Activated T-helper 17 cell treated with anti-CD3 and anti-CD28 coated beads, Interleukin-2, amount 50 U/mL, for 72 hours (primary cell): ENCODE measurements at places on chromosomes 1 and 21. TPM values are rescaled to one million over a fixed set of nuclear protein-coding genes. Genes with fewer than 3 reads are reported as not detected.

DNA sequence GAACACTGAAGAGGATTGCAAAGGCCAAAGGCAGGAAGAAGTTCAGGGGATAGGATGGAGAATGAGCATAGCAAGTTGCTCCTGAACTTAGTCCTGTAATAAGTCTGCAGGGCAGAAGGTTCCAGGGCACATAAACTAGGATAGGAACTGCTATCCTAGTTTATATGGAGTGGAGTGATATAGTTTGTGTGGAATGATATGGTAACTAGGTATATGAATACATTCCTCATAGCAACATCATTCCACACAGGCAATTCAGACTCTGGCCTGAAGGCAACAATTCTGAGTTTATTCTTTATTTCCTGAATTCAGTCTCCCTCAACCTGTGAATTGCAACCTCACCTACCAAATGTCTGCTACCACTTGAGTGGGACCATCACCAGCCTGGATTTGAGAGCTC lies 154.9 kb upstream of the GREM2 start:
- no peak for ATAC-seq

DNA sequence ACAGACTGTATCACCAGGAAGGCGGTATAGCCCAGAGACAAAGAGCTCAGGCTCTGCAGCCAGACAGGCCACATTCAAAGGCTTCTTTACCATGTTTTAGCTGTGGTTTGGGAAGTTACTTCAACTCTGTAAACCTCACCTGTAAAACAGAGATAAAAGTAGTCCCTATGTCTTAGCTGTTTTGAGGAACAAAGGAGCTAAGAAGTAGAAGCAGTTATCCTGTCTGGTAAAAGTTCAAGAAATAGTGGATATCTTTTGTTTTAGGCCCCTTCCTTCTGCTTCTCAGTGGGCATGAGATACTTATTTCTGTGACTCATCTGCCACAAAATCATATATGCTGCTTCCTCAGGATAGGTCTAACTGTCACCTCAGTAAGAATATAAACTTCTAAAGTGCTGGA lies 6.5 kb downstream of the CD34 start:
- no peak for ATAC-seq

DNA sequence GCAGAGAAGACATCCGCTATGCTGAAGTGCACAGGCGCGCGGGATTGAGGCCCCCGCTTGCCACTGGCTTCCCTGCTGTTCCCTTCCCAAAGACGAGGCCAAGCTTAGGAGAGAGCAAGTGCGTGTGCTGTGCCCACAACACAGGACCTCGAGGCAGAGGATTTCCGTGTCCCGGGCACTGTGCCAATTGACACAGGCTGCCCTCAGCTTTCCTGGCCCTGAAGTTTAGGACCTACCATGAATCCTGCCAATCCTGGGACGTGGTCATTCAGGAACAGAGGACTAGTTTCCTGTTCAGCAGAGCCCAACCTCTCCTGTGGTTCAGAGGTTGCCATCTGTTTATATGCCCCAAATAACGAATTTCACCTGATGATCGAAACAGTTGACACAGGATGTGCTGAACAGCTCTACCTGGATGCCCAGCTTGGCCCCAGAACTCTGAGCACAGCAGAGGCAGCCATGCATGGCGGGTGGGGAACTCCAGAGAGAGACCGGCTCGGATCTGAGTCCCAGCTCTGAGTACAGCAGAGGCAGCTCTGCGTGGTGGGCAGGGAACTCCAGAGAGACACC lies 22.0 kb downstream of the SLC37A1 start:
- ATAC-seq, result no peak

- ATAC-seq, result no peak
These were observed 7.6 kb downstream of the DNMT3L start for GRCh38 chr21:44253832-44254710.

DNA sequence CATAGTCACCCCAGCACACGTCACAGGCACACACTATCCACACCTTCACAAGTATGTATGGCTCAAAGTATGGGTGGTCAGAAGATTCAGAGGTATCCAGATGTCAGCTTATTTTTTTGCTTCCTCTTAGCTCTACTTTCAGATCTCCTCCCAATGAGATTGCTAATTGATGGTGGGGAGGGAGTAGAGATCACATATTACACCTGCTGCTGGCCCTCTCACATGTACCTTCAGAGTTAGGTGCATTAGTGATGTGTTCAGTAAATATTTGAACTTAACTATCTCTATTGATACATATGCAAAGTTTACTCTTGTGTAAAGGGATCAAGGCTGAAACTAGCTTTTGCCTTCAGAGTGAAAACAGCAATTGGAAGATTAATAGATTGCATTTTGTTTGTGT lies 262.6 kb downstream of the PCP4 start:
- ATAC-seq, result no peak

GRCh38 chr1:63821091-63822005 lies 47.5 kb downstream of the ROR1 start:
- ATAC-seq, result no peak

GNPAT gene
- total RNA-seq, result 41.9 TPM

SERPINC1 gene
- 0.77 TPM for total RNA-seq

- no peak for ATAC-seq
These were observed 1.7 kb downstream of the EGLN1 start for GRCh38 chr1:231420299-231420958.

- ATAC-seq, result no peak
These were observed 71.4 kb upstream of the GCLM start for GRCh38 chr1:93980320-93981273.

GRCh38 chr1:7437608-7438395 lies 333.3 kb upstream of the VAMP3 start:
- ATAC-seq, result no peak

GRCh38 chr1:29453502-29454240 lies 217.3 kb downstream of the PTPRU start:
- ATAC-seq, result no peak

DNA sequence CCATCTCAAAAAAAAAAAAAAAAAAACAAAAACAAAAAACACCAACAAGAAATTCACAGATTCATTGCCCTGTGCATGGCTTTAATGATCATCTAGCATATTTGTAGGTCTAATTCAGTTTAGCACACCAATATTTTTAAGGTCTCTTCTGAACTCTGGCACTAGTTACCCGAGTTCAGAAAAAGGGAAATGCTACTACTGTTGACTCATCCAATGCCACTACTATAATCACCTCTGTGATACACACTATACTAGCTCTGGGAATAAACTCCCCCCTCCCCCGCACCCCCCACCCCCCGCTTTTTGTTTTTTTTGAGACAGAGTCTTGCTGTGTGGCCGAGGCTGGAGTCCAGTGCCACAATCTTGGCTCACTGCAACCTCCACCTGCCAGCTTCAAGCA lies 55.6 kb downstream of the FBXO42 start:
- no peak for ATAC-seq

DNA sequence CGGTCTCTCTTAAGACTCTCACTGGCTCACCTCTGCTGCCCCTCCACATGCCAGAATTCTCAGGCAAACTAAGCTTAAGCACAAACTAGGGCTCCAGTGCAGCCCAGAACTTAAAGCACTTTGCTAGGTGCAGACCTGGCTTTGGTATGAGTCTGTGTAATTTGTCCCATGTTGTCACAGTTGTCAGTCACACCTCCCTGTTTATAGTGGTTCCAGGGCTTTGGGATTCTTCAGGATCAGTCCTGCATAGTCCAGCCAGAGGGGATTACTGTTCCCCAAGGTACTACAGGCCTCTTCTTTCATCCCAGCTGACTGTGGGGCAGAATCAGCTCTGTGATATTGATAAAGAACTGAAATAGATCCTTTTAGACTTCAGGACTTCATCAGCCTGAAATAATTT lies 105.0 kb upstream of the UBE2U start:
- ATAC-seq, result no peak

DNA sequence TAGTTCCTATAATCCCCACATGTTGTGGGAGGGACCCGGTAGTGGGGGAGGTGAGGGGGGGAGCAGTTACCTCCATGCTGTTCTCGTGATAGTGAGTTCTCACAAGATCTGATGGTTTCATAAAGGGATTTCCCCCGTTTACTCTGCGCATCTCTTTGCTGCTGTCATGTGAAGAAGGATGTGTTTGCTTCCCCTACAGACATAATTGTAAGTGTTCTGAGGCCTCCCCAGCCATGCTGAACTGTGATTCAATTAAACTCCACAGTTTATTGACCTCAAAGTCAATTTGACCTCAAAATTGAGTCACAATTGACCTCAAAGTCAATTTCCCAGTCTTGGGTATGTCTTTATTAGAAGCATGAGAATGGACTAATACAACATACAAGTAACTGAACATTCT lies 19.7 kb downstream of the DPH5 start:
- peak; percentile 61 for ATAC-seq

SLC35E2B gene
- 38.5 TPM for total RNA-seq

- peak; percentile 33 for ATAC-seq
These were observed 31.7 kb downstream of the RUNX3 start for GRCh38 chr1:24898152-24898908.

DNA sequence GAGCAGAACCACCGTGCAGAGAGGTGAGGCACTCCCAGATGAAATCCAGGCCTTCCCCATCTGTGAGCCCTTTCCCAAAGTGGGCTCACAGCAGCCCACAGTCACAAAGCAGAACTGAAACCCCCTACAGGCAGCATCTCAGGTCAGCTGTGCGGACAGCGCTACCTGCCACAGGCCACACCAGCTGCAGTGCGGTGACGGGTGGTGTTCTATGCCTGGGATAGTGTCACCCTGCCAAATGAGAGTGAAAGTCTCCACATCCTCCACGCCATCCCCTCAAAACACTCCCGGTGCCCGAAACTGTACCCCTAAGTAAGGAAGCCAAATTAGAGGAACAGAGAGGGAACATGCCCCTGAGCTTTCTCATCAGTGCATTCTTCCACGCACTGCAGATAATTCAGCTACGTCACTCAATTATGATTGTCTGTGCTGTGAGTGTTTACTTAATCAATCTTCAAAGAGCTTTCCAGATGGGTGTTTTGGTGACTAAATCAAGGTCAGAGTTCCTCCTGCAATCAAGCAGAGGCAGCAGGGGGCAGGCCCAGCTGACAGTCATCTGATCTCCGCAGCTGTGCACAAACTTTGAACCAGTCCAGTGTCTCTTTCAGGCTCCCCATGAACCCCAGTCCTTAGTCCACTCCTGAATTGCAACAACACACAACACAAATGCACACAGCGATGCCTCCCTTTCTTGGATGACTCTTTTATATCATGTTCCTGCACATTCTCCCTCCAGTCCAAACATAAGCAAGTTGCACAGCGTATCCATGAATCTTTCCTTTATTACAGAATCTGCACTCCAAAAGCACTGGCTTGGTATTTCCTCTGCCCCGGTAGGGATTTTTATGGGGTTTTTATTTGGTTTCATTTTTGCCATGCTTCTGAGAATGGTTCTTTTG lies 150.0 kb downstream of the TOMM20 start:
- peak; percentile 63 for ATAC-seq

- peak; percentile 72 for ATAC-seq
These were observed 23.6 kb downstream of the PTPRU start for GRCh38 chr1:29259802-29260441.

ALDH4A1 gene
- 4.8 TPM for total RNA-seq

GRCh38 chr1:78032996-78033796 lies 12.6 kb upstream of the GIPC2 start:
- no peak for ATAC-seq

ZNF683 gene
- not detected for total RNA-seq

KCNJ6 gene
- not detected for total RNA-seq

DNA sequence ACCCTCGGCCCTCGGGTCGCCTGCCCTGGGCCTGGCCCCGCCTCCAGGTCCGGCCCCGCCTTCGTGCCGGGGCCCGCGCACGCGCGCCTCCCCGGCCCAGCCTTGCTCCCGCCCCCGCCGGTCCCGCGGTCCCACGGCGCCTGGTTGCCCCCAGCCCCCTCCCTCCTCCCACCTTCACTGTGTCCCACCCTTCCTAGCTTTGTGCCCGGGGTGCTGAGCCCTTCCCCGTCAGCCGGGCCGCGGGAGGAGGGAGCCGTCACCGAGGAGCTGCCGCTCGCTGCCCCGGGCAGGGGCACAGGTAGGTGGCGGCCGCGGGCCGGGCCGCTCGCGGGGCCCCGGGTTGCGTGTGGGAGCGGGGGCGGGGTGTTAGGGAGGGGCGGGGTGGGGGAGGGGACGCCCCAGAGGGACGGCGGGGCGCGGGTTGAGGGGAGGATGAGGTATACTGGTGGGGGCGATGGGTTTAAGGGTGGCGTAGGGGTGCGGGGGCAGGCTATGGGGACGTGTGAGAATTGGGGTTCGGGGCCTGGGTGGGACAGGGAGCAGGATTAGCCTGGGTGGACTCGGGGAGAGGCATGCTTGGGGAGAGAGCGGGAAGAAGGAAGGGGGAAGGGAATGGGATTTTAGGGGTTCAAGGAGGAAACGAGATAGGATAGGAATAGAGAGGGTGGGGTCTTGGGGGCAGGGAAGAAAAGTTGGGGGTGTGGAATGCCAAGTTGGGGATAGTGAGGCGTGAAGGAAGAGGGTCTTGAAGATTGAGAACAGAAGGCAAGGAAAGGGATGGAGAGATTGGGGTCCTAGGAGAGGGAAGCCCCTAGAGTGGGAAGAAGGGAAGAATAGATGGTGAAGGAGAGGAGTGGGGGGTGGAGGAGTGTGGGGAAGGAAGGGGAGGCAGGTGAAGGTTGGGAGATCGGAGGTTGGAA lies at the start of gene LRRC42:
TSS of gene LRRC42 (plus strand) at position 99 of the 920 bp plus-strand sequence. CDS start 5,650 bp downstream, outside the sequence.
- ATAC-seq, result peak; percentile 74

CHML gene
- total RNA-seq, result 8.9 TPM

DNA sequence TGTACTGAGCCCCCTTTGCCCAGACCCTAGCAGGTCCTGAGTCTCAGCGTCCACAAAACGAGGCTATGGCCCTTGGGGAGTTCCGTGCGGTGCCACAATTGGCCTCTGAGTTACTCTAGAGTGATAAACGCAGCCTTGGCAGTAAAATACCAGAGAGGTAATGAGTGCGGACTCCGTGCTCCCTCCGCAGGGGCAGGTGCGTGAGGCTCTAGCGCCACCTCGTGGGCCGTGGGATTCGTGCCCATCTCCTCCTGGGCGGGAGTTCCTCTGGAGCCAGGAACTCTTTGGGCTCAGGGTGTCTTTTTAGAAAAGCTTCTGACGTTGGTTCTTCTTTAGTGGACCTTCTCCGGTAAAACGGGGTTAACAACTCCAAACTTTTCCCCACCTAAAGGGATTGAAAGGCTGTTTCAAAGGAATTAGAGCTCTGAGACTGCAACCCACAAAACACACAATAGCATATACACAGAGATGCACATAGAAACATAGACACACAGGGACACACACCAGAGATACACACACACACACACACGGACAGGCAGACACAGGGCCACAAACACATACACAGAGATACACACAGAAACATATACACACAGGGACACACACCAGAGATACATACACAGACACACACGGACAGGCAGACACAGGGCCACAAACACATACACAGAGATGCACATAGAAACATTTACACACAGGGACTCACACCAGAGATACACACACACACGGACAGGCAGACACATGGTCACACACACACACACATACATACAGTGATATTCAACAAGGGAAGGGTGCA lies 99.4 kb downstream of the KCNJ15 start:
- peak; percentile 64 for ATAC-seq
